ENCODE measurements at places on chromosomes 3 and 15. TPM values are rescaled to one million over a fixed set of nuclear protein-coding genes. Genes with fewer than 3 reads are reported as not detected.

DNA sequence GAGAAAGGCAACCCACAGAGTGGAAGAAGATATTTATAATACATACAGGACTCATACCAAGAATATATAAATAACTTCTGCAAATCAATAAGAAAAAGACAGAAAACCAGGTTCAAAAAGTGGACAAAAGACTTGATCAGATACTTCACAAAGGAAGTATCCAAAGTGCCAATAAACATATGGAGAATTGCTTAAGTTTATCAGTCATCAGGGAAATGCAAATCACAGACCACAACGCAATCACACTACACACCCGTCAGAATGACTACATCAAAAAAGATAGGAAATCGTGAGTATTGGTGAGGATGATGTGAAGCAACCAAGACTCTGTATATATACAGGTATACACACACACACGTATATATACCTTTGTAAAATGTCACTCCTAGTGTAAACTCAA is 180.6 kb downstream of the FAM43A start:
- no peak for DNase-seq

- DNase-seq: no peak
Measured at GRCh38 chr15:82300883-82301282, 38.3 kb downstream of the SAXO2 start.

DNA sequence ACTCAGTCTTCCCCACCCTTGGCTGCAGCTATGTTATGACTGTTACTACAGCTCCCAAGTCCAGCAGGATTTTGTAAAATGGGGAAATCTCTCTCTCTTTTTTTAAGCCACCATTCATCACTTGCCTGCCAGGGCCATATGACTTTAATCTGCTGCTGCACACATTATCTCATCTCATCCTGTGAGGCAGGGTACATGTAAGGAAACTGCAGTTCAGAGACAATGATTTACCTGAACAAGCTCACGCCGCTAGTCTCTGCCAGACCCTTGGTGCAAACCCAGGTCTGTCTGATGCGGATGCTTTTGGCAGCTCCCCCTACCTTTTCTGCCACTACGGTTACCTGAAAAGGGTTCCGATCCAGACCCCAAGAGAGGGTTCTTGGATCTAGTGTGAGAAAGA is 78.3 kb downstream of the CHRNA7 start:
- no peak for DNase-seq

- no peak for DNase-seq
Measured at GRCh38 chr15:89157061-89157460, 64.3 kb downstream of the RLBP1 start.

GRCh38 chr15:78306176-78306774 is 6.9 kb upstream of the SKIC8 start:
- DNase-seq: no peak

The EPHB3 gene
- total RNA-seq: not detected
